ENCODE measurements at places on chromosomes 1 and 21. TPM values are rescaled to one million over a fixed set of nuclear protein-coding genes. Genes with fewer than 3 reads are reported as not detected.

GRCh38 chr1:197029749-197030148, 37.3 kb downstream of the F13B start:
- peak; percentile 17 for DNase-seq

GRCh38 chr1:211476200-211476849, 15.6 kb downstream of the RD3 start:
- DNase-seq, result peak; percentile 69

Gene PAPPA2
- polyA plus RNA-seq, result not detected

GRCh38 chr1:41333146-41333784, 28.0 kb upstream of the FOXO6 start:
- DNase-seq, result peak; percentile 9

Gene MATN1
- 0.13 TPM for polyA plus RNA-seq

- DNase-seq, result no peak
These were observed 80.2 kb upstream of the KLHDC7A start for GRCh38 chr1:18400347-18401102.

DNA sequence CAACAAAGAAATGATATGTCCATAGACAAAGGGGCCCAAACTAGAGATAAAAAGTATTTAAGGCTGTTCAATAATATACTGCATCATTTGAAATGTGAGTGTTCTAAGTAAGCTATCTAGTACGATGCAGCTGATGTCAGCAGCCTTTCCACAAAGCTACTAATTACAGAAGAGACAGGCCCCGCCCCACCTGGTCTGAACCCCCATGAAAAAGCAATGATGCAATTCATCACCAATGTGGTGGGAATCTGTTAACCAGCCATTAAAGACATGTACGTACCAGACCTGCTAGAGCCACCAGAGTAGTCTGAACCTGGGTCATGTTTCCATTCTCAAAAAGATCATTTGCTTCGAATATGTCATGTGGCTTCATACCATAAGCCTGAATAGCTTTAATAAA, 25.1 kb downstream of the CNN3 start:
- no peak for DNase-seq

DNA sequence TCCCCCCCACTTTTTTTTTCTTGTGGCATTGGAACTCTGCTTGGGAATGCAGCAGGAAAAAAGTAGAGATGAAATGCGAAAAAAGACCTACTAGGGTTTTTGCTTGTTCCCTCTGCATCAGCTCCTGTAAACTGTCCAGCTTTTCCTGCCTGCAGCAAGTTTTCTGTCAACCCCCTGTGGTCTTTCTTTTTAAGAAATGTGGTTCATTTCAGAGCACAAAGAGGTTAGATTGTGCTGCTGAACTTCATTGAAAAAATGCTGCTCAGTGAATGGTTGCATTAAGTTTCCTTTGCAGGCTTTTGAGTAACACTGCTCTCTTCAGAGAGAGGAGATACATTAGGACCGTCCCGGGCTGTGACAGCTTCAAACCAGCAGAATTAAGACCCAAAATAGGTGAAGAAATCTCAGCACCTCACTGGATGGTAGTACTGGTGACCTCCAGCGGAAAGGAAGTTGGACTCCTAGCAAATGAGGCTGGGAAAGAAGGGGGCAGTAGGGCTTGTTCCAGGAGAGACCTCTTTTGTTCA, 80.7 kb downstream of the NDUFS5 start:
- DNase-seq, result peak; percentile 43

Data from endothelial cell of umbilical vein (primary cell).